H4 (cell line): ENCODE measurements at places on chromosomes 1 and 21. TPM values are rescaled to one million over a fixed set of nuclear protein-coding genes. Genes with fewer than 3 reads are reported as not detected.

GRCh38 chr1:170556917-170557316 is 25.0 kb downstream of the GORAB start:
- no peak for DNase-seq

DNA sequence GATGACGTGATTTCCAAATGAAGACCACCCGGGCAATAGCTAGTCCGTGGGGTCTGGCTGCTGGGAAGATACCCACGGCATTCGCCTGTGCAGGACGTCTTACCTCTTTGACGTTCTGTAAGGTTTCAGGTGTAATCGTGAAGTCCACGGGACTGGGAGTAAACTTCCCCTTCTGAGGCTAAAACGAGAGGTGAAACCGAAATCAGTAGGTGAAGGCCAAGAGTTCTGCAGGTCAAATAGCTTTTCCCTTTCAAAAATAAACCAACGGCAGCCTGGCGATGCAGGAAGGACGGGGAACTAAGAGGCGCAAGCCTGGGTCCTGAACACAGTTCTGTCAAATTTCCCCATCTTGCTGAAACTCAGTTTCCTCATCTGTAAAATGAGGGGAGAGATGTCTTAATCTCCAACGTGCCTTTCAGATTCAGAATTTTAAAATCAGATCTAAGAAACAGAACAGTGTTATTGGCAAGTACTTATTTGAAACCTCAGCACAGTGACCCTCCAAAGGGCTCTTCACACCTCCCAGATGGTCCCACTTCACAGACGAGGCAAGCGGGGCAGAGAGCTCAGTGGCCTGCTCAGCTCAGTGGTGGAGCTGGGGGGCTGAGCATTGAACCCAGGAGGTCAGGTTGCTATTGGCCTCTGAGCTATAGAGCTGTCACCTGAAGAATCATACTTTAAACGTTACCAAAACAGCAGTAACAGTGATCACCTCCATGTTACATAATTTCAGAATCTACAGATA is 34.7 kb downstream of the VPS26C start:
- DNase-seq: no peak

GRCh38 chr1:87450615-87451209 is 122.0 kb downstream of the LMO4 start:
- no peak for DNase-seq

- no peak for DNase-seq
Measured at GRCh38 chr21:34869545-34869944, 179.6 kb downstream of the RUNX1 start.

DNA sequence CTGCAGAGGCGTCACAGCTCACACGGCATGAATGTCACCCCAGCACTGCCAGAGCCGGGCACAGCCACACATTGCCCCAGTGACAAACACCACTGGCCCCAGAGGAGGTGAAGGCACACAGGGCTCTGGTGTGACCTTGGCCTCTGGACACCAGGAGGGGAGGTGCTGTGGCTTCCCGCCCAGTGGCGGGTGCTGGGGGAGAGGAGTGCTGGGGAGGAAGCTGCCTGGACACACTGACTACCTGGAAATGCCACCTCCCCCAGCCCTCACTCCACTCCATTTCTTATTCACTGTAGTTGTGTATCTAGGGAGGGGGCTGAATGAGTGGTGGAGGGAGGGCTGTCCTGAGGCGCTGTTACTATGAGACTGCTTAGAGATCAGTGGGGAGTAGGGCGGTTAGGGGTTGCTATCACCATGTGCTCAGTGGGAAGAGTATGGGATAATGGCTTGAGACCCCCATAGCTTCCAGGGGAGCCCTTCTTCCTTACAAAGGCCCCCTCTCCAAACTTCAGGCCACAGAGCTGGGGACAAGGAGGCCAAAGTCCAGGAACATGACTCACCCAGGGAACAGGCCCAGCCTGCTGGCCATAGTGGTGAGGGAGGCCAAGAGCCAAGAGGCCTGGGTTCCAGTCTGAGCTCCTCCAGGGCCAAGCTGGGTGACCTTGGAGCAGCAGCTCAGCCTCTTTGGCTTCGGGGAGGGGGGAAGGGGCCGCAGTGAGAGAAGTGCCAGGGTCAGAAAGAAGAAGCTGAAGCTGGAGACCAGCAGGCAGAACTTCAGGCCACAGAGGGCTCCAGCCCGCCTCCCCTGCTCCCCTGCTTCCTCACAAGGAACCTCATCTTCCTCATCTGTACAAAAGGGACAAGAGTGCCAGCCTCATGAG is 40.1 kb downstream of the AHDC1 start:
- DNase-seq: no peak

Gene SAMD13
- 0.29 and 2.3 TPM in 2 replicates for total RNA-seq

DNA sequence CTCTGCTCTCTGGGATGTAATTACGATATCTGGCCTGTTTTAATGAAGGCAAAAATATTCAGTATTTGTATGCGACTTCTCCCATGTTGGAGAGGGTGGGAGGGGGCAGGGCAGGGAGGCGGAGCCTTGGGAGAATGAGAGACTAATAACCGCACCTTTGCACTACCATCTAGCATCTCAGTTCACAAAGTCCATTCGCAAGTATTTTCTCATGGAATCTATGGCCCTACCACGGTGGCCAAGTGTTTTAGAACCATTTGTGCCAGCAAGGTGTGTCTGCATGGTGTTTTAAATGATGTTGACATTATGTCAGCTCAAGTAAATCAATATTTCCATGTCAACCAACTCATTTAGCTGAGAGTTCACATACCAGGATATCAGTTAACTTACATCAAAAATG is 14.3 kb upstream of the BLACAT1 start:
- DNase-seq: no peak

DNA sequence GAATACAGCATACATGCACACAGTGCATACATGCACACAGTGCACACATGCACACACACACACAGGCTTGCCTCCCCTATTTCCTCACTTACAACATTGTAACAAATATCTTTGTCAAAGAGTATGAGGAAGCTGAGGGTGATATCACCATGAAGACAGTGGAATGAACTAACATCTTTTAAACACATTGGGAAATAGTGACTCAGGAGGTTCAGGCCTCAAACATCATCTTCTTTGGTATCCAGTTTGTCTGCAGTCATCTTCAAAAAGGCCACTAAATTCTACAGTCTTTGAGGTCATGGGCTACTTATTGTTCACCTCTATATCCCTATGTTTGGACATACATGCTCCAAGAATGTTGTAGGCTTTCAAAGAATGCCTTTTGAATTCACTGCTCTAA is 2.1 kb upstream of the LCE2B start:
- no peak for DNase-seq

DNA sequence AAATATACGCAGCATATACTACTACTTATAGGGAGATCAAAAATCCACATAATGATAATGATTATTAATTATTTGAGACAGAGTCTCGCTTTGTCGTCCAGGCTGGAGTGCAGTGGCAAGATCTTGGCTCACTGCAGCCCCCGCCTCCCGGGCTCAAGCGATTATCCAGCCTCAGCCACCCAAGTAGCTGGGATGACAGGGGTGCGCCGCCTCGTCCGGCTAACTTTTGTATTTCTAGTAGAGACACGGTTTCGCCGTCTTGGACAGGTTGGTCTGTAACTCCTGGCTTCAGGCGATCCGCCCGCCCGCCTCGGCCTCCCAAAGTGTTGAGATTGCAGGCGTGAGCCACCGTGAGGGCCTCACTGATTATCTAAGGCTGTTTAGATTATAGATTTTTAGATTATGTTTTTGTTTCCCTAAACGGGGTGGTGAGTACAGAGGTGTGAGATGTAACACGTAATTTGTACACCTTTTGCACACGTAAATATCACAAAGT is 548 bp upstream of the SLC25A33 start:
- DNase-seq: no peak

DNA sequence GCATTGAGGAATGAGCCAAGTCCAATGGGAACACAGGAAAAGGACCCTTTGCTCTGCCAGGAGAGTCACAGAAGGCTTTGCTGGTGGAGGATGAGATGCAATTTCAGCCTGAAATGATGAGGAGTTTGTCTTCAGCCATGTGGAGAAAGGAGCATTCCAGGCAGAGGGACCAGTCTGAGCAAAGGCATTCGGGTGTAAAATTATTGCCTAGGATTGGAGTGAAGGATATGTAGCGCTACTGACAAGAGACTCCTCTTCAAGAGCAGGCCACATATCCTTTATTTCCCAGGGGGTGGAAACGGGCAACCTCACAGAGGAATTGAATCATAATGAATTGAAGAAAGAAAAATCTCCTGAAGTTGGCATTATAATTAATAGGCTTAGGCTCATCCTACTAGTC is 1.1 kb upstream of the CSF1 start:
- DNase-seq: no peak

DNA sequence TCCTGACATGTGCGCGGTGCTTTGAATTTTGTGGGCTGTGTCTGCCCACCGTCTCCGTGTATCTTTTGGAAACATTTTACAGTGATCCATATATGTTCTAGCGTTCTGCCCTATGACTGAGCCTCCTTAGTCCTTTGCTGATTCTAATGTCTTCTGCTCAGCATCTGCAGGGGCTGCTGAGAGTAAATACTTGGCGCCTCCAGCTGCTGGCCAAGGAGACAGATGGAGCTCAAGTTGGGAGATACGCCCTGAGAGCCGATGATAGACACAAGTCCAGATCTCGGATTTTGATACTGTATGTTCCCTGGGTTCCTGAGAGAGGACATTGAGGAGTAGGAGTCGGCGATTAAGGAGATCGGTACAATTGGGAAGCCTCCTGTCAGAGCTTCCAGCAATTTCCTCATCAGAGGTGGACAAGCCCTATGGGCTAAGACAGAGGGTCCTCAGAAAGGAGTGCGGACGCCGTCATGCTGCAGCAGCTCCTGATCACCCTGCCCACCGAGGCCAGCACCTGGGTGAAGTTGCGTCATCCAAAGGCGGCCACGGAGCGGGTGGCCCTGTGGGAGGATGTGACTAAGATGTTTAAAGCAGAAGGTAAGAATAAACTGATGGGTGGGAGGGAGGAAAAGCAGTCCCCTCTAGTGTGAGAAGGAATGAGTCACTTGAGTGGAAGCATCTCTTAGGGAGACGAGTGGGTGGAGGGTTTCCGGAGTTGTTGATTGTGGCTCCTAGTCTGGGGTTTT is 390 bp downstream of the ZFP69B start:
- DNase-seq: peak; percentile 79

Gene KRTAP11-1
- not detected in 2 replicates for total RNA-seq

DNA sequence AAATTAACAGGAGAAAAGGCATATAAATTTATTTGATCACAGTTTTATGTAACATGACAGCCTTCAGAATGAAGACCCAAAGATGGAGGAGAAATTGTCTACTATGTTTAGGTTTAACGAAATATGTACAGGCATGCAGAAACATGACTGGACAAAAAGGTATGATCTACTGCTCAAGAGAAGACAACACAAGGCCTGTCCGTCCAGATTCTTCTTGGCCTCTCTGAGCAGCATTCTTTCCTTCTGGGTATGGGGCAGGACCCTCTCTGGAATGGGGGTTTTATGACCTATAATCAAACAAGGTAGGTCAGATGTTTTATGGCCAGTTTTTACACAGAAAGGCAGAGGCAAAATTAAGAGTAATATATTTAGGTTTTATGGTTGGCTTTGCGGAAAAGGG is 13.5 kb upstream of the SYNJ1 start:
- DNase-seq: no peak

- peak; percentile 74 for DNase-seq
Measured at GRCh38 chr1:156571919-156572662, at the start of gene IQGAP3. Gene IQGAP3, minus strand, starts transcription at chr1:156572565. Its CDS starts 36 bp downstream, at chr1:156572529.

DNA sequence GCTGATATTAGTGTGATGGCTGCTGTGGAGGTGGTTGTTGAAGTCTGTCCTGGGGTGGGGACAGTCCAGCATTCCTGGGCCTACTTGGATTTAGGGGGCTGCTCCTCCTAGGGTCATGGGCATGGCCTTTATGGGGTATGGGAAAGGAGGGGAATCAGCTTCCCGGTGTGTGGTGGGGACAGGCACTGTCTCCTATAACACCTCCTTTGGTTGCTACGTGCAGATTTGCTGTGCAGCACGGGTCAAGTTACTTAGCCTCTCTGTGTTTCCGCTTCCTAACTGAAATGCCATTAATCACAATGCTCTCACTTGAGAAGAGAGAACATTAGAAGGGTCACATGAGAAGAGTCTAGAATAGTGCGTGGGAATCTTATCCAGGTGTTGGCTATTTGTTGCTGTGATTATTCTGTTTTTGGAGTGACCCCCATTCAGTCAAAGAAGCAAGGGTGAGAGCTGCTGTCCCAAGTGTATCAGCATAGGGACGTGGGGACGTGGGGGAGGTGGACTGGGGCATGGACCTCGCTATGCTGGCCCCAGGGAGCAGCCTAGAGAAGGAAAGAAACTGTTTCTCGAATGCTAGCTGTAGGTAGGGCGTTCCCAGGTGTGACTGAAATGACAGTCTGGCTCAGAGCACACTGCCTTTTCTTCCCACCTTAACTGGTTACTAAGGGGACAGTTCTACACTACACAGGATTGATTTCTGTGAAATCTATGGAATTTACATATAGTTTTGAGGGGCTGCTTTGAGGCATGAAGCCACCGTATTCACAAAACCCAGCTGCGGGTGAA is 19.9 kb downstream of the SOX13 start:
- no peak for DNase-seq

- DNase-seq: no peak
Measured at GRCh38 chr1:65209005-65209885, 61.2 kb downstream of the AK4 start.

DNA sequence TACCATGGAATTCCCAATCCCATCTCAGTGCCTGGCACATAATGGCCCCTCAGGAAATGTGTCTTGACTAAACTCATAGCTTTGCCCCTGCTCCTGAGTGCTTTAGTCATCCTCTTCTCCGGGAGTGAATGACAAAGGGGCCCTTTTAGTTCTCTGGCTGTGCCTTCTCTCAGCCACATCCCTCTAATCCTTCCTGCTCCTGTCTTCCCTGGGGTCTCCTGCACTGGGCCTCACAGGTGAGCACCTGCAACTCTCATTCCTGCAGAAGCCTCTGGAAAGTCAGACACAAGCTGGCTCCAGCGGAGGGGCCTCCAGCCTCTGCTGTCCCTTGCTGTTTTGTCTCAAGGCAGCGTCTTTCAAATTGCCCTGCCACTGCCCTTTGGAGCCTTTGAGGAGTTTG is 14.0 kb upstream of the ETV3L start:
- DNase-seq: no peak

DNA sequence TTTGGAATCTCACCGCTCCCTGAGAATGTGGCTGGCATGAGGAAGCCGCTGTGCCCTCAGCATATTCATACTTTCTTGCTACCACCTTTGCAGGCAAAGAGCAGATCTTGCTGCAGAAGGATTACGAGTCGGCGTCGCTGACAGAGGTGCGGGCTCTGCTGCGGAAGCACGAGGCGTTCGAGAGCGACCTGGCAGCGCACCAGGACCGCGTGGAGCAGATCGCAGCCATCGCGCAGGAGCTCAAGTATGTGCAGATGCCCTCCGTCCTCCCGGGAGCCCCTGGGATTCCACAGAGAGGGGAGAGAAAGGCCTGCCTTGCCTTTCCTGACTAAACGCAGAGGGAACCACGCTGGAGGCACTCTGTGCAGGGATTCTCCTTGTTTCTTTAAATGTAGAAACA is 50.6 kb upstream of the MTR start:
- DNase-seq: no peak
